ENCODE measurements at places on chromosomes 1 and 21.

GRCh38 chr1:203444171-203444576 is 31.4 kb upstream of the PRELP start:
- DNase-seq, result no peak

GRCh38 chr1:64745181-64745985 is 508 bp downstream of the RAVER2 start:
- peak; percentile 43 for DNase-seq

GRCh38 chr1:11496551-11497080 is 17.7 kb downstream of the DISP3 start:
- DNase-seq, result no peak

- no peak for DNase-seq
These were observed 28.2 kb upstream of the KLHDC7A start for GRCh38 chr1:18452550-18452949.

DNA sequence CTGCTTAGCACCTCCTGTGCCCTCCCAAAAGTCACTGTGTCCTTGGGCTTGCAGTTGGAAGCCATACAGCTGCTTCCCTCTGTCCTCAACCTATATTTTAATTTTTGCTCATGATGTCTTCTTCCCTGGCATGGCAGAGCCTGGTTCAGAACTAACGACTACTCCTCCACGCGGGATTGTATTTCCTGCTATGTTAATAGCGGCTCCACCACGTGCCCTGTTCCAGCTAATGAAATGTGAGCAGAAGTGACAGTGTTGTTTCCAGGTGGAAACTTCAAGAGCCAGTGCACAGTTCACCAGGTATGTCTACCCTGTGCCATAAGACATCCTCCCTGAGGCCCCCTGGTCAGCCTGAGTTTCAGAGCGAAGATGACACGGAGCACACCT is 52.1 kb downstream of the DHRS3 start:
- DNase-seq, result no peak

GRCh38 chr21:18545908-18546307 is 142.3 kb upstream of the TMPRSS15 start:
- DNase-seq, result no peak

GRCh38 chr1:232596666-232597303 is 33.1 kb downstream of the SIPA1L2 start:
- DNase-seq, result no peak

- DNase-seq, result no peak
These were observed 174.4 kb downstream of the GRIK3 start for GRCh38 chr1:36859926-36860325.

GRCh38 chr1:70438529-70438928 is 27.5 kb downstream of the CTH start:
- DNase-seq, result peak; percentile 35

DNA sequence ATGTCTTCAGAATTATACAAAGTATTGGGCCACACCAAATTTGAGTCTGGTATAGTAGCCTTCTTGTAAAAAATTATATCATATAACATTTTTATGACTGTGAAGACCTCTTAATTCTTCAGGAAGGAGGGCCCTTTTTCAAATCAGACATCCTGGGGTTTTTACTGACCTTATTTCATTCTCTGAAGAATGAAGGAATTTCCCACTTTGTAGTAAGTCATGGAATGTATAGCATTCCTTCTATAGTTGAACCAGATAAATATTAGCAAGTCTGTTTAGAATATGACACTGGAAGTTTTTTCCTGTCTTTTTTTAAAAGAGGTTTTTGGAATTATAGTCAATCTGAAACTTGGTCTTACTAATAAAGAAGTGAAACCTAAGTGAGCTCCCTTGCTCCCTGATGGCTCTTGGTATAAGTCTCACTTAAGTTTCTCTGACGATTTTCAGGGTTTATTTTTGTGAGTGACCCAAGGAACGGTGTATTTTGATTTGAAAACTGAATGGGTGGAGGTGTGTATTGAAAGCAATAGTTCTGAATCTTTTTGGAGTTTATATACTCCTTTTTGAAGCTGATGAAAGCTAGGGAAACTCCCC is 23.7 kb downstream of the SNX27 start:
- DNase-seq, result peak; percentile 29

DNA sequence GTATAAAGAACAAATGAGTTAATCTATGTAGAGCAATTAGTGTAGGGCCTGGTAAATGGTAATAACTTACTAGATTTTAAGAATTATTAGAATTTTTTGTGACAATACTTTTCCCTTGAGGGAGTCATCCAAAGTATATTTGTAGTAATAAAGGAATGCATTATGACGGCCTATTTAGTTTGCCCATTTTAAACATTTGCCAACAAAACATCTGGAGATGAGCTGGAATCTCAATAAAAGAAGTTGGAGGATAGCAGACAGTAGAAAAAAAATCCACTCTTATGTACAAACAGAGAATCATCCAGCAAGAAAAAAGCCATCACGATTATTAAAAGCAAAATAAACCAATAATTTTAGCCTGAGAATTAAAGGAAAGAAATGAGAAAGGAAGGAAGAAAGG is 567.3 kb upstream of the ADAMTS5 start:
- DNase-seq, result no peak

DNA sequence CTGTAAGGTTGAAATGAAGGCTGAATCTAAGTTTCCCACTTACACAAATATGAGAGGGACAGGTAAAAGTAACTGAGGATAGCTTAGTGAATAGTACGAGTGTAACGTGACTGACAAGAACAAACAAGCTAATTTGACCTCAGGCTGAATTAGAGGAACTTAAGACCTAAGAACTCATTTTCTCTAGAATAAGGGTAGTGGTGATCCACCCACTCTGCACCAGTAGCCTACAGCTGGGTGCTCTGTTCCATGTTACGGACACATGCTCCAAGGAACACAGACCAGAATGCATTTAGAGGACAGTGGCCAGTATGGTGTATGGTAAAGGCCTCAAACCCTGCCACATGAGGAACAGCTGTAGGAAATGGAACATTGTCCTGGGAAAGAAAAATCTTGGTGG is 14.9 kb upstream of the TMEM9 start:
- DNase-seq, result no peak

GRCh38 chr1:113990961-113991360 is 11.7 kb downstream of the OLFML3 start:
- DNase-seq, result no peak

DNA sequence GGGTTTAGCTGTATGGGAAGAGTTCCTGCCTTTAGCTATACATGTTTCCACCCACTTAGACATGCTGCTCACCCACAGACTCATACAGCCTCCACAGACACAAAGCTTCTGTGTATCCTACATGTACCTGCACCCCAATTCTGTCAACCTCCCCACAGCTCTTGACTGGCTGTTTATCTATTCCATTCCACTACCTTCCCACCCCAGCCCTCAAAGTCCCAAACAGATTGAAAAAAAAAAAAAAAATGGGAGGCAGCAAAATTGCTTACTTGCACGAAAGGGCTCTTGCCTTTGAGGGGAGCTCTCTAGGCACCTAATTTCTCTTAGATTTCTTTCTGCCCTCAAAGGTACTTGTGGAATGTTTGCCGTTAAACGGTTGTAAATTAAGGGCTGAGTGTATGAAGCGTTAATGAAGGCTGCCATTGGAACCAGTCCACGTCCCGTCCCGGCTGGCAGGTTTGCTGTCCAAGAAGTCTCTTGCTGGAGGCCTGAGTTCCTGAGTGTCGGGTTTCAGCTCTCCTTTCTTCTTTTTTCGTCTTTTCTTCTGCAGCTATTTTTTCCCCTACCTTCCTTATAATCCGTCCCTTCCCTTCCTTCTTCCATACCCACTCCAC is 43.6 kb downstream of the PBX1 start:
- DNase-seq, result peak; percentile 63

DNA sequence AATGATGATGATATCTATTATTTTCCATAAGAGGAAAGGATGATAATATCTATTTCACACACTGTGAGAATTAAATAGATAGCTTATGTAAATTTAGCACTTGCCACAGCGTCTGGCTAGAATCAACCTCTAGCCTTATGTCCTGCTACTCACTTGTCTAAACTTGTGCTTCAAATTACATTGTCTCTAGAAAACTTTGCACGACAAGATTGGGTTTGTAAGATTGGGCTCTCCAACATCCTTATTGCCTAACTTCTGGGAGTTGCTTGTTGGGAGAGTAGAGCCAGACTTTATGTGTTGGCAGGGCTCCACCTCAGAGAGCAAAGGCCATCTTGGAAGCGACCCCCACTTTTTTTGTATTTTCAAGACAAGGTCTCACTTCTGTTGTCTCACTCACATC is 50.0 kb upstream of the POGK start:
- DNase-seq, result no peak

DNA sequence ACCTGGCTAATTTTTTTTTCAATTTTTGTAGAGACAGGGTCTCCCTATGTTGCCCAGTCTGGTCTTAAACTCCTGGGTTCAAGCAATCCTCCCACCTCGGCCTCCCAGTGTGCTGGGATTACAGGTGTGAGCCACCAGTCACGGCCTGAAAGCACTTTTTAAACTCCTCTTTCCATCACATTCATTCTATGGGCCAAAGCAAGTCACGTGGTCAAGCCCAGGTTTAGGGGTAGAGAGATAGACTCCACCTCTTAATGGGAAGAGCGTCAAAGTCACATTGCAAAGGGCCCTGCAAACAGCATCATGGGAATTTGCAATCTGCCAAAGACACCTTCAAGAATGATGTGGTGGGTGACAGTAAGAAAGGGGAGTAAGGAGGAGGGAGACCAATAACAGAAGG is 7.1 kb downstream of the ATP1A4 start:
- DNase-seq, result no peak

DNA sequence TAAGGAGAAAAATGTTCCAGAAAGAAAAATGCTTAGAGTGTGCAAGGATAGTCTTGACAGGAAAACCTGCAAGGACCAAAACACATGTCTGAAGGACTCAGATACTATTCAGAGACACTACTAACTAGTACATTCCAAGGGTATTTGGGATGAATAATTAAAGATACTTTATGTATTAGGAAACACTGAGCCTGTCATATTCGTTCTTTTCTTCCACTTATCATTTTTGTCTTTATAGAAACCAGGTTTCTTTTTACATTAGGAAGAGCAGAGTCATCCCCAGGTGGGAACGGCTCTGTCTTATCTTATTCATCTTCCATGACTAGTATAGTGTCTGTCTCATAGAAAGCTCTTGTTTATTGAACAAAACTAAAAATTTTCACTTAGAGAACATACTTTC is 296.2 kb upstream of the ESRRG start:
- DNase-seq, result no peak
